Hematopoietic multipotent progenitor cell treated with erythropoietin and hydrocortisone succinate and interleukin-3 and kit ligand, for 17 days (in vitro differentiated cells): ENCODE measurements at places on chromosomes 6 and 20.

DNA sequence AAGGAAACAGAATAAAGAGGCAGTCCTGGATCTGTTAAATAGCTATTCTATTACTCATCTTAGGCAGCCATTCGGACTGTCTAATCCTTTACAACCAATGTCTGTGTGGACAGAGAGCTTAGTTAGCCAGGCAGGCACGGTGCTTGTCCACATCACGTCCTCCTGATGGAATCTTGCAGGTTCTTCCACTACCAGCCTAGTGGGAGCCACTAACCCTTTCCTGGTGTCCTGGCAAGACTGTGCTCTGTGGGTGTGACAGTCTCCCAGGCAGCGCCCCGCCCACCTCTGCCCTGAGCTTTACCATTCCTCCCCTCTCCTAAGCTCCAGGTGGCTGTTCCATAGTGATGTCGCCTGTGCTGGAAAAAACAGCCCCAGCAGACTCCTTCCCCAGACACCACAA, 78.3 kb upstream of the CLDN20 start:
- no peak for DNase-seq

- DNase-seq: no peak
Observed at GRCh38 chr6:20033697-20034407, 178.4 kb downstream of the MBOAT1 start.

DNA sequence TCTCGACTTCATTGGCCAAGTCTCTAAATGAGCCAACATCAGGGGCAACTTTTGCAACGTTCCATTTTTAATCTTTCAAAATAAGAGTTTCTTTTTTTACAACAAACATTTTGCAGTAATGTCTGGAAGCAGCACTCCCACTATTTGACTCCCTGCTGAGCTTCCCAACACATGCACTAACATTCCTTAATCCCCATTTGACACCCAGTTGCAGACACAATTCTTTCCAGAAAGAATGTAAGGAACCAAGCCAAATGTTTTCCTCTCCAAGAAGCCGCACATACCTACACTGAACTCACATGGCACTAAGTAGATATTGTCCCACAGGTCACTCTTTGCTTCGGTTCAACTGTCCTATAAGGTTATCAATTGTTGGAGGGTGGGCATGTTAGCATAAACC, 165.6 kb downstream of the GRM1 start:
- no peak for DNase-seq

GRCh38 chr20:5973971-5974370, 23.5 kb downstream of the MCM8 start:
- no peak for DNase-seq

DNA sequence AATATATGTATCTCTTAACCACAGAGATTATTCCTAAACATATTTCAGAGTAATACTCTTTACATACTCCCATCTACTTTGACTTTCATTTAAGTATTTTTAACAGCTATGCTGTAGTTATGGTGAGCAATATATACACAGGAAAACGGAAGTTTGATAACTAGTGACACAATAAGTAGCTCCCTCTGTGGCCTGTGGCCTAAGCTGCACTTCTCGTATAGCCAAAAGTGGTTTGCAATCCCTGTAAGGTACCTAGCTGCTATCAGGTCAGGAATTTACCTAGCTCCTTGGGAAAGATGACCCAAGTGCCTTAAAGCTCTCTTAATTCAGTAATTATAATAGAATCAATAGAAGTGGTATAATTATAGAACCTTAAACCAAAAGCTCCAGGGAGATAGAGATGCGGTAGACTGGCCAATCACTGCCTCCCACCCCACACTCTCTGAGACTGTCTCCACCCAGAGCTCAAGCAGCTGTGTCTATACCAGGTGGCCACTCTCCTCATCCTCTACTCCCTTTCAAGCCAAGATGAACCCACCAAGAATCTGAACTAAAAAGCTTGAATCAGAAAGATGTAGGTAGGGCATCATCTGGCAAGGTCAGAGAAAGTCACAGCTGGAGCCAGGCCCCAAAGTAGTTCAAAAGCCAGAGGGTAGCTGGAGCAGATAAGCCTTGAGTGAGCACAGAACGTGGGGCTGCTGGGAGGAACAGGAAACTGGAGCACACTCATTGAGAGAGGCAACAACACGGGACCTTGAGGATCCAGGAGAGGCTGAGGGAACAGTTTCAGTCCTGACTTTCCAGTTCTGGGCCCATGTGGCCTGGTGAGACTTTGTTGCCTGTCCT, 84.9 kb upstream of the ASF1A start:
- no peak for DNase-seq

DNA sequence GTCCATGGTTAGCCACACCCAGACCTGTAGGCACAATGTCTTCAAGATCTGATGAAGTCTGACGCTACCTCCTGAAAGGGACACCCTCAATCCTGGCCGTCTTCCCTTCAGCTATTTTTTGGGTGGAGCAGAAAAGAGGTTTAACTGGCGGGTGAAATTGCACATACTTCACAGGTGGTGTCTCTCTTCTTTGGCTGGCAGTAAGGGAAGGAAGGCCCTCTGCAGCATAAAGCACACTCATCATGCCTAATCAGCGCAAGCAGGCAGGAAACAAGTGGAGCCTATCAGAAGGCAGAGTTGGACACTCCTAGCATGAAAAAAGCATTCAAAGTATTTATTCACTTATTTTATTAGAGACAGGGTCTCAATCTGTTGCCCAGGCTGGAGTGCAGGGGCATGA, 32.9 kb downstream of the PNLDC1 start:
- no peak for DNase-seq

DNA sequence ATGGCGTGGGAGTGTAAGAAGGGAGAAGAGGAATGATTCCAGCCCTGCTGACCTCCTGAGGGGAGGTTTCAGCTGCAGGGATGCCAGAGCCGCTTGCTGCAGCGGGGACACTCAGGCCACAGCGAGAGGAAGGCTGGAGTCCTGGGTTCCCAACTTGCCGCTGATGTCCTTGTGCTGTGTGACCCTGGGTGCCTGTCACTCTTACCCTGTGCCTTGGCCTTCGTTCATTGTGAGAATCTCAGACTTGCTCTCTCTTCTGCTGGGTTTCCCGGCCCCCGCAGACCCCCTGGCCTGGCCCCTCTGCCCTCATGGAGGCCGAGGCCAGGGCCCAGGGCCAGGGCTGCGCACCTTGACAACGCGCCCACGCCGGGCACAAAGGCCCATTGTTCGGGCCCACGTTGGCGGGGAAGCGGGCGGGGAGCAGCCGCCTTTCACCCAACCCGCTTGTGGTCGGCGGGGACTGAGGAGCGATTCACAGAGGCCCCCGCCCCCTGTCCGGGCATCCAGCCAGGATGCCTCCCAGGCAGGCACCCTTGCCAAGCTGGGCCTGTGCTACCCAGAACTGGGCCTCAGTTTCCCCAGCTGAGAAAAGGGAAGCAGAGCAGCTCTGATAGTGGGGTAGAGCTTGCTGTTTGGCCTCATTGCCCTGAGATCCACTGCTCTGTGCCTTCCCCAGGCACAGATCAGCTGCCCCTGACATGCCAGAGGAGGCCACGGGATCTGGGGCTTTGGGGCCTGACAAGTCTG, 52.4 kb downstream of the CEBPB start:
- no peak for DNase-seq

- DNase-seq: no peak
Observed at GRCh38 chr6:56727097-56727850, 84.6 kb upstream of the DST start.
